ENCODE measurements at places on chromosomes 11 and 22.

DNA sequence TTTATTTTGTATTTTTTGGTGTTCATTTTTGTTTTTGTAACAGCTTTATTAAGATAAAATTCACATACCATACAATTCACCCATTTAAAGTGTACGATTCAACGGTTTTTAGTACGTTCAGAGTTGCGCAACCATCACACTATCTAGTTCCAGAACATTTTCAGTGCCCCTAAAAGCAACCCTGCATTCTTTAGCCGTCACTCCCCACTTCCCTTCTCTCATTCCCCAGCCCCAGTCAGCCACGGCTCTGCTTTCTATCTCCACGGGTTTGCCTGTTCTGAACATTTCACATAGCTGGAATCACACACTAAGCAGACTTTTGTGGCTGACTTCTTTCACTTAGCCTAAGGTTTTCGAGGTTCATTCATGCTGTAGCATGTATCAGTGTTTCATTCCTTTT, 9.6 kb upstream of the KCNQ1OT1 start:
- no peak for DNase-seq

DNA sequence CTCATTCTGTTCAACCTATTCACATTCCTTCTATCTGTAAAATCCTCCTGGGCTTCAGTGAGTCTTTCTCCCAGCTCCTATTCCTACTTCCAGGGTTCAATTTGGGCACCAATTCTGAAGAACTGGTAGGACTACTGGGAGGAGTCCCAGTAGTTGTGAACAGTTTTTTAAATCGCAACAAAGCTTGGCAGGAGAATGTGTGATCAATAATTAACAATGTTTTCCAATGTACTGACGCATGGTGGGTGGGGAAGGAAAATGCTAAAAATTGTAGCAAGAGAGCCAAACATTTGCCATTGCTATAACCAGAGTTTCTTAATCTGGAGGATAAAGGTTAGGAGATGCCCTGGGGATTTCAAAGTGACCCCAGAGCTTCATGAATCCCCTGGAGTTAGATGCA, 27.3 kb upstream of the PRSS23 start:
- no peak for DNase-seq

DNA sequence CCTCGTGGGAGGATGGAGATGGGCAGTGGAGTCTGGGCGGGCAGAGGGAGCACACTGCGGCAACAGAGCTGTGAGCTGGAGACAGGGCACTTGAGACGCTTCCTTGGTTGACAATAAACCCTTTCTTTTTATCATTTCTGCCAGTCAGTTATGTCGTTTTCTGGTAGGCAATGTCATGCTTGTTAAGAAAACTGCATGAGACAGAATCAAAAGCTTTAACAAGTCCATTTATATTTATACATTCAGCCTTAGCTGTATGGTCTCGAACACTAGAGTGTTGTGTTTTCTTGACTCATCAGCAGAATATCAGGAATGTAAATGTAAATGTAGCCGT, 31.9 kb downstream of the PPFIA1 start:
- no peak for DNase-seq

- peak; percentile 24 for DNase-seq
These were observed 252.5 kb downstream of the ST3GAL4 start for GRCh38 chr11:126607776-126608541.

Measured in NCI-H524 (cell line).